ENCODE measurements at places on chromosomes 4 and X.

GRCh38 chr4:10743357-10743756 lies 58.8 kb upstream of the CLNK start:
- peaks cover 1% of the 10 kb centered on the region for H3K36me3 ChIP-seq
- H3K27ac ChIP-seq, result no peak overlapping the region
- no peak for DNase-seq
- peaks cover 9% of the 10 kb centered on the region for H3K4me1 ChIP-seq

GRCh38 chr4:22179124-22179874 lies 230.7 kb upstream of the KCNIP4 start:
- no peak overlapping the region for H3K4me3 ChIP-seq
- H3K4me1 ChIP-seq, result no peaks in the 10 kb centered on the region
- no peaks in the 10 kb centered on the region for H3K27me3 ChIP-seq
- no peak for DNase-seq
- no peak overlapping the region for H3K27ac ChIP-seq
- H3K36me3 ChIP-seq, result no peaks in the 10 kb centered on the region

DNA sequence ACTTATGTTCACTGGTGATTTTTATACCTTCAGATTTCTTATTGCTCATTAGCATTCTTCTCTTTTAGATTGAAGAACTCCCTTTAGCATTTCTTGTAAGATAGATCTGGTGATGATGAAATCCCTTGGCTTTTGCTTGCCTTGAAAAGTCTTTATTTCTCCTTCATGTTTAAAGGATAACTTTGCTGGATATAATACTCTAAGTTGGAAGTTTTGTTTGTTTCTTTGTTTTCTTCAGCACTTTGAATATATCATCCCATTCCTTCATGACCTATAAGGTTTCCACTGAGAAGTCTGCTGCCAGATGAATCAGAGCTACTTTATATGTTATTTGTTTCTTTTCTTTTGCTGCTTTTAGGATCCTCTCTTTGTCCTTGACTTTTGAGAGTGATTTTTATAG lies 18.5 kb downstream of the CC2D2A start:
- no peak overlapping the region for H3K4me3 ChIP-seq
- peaks cover 18% of the 10 kb centered on the region for H3K36me3 ChIP-seq
- no peak for DNase-seq
- no peak overlapping the region for H3K27ac ChIP-seq

- H3K36me3 ChIP-seq, result no peaks in the 10 kb centered on the region
- no peak for DNase-seq
- no peak overlapping the region for H3K27ac ChIP-seq
- H3K4me3 ChIP-seq, result no peak overlapping the region
Measured at GRCh38 chrX:127884921-127885320, 167.3 kb downstream of the ACTRT1 start.

GRCh38 chr4:55864577-55865223 lies 11.3 kb downstream of the EXOC1 start:
- no peak overlapping the region for H3K27ac ChIP-seq
- H3K36me3 ChIP-seq, result peaks cover 23% of the 10 kb centered on the region
- H3K4me1 ChIP-seq, result peaks cover 7% of the 10 kb centered on the region
- H3K27me3 ChIP-seq, result no peaks in the 10 kb centered on the region

DNA sequence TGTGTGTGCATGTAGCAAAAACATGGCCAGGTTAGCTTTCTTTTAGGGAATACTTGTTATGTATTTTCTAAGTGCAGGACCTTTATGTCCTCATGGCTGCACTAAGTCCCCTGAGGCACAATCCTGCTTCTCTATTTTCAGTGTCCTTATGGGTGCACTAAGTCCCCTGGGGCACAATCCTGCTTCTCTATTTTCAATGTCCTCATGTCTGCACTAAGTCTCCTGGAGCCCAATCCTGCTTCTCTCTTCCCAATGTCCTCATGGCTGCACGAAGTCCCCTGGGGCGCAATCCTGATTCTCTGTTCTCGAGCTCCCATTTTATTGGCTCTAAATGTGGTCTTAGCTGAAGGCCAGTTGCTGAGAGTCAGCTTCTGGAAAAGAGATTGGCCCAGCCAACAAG lies 49.7 kb upstream of the GPRIN3 start:
- H3K4me1 ChIP-seq, result no peaks in the 10 kb centered on the region
- no peak overlapping the region for H3K27ac ChIP-seq
- no peak overlapping the region for H3K4me3 ChIP-seq
- H3K36me3 ChIP-seq, result no peaks in the 10 kb centered on the region
- DNase-seq, result no peak

Measured in memory B cell (primary cell).